ENCODE measurements at places on chromosomes 16 and 17. TPM values are rescaled to one million over a fixed set of nuclear protein-coding genes. Genes with fewer than 3 reads are reported as not detected.

Gene KIF2B
- not detected for total RNA-seq

GRCh38 chr17:64328036-64328858 is 62.4 kb downstream of the PECAM1 start:
- no peak for DNase-seq

Gene ACSM2B
- 0.37 TPM for total RNA-seq

Gene TUBG2
- 17.3 TPM for total RNA-seq

Gene GDPD1
- 3.4 TPM for total RNA-seq

Gene TNRC6C
- 17.8 TPM for total RNA-seq

DNA sequence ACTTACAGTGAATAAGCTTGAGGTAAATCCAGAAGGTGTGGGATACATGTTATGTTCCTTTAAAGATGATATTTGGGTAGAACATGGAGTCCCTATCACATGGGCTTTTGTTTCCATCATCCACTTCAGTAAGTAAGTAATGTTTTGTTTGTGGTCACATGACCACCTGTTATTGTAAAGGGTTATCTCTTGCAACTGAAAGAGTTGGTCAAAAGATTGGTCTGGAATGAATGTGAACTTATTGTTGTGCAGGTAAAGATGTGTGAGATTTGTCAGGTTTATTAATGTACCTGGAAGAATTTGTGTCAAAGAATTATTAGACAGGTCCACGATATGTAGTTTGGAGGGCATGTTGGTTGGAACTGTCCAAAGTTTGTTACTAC is 1.6 kb downstream of the OMG start:
- DNase-seq, result no peak

Gene C16orf95
- 1.5 TPM for total RNA-seq

GRCh38 chr17:1730326-1731193 is 6.1 kb downstream of the WDR81 start:
- DNase-seq, result no peak

GRCh38 chr16:22357635-22357971 is 16.8 kb downstream of the CDR2 start:
- DNase-seq, result no peak

Gene RNF222
- not detected for total RNA-seq

Gene THOC6
- total RNA-seq, result 9.8 TPM

Gene CMTM2
- not detected for total RNA-seq

DNA sequence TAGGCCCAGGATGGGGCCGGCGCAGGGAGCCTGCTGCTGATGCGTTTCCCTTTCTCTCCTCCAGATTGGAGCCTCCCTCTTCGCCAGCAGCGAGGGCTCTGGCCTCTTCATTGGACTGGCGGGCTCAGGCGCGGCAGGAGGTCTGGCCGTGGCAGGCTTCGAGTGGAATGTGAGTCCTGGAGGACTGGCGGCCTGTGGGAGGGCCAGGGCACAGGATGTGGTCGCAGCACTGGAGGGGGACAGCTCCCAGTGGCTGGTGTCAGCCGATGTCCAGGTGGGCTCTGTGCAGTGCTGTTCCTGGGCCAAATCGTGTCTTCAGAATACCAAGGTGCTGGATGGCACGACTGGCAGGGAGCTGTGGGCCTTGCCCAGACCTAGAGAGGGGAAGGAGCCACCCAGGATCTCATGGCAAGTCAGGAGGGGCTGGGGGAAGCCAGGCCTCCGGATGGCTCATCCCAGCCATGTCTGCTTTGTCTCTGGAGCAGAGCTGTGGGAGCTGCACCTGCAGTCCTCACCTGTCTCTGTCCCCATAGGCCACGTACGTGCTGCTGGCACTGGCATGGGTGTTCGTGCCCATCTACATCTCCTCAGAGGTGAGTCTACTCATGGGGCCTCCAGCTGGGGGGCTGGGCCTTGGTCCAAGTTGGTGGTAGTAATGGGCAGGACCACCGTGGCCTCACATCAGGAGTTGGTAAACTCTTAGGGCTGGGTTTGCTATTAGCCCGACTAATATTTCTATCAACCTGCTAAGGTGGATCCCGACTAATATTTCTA is 7.3 kb downstream of the SLC5A10 start:
- no peak for DNase-seq

Gene TLCD3B
- 0.32 TPM for total RNA-seq

Gene EPN2
- total RNA-seq, result 40.3 TPM

GRCh38 chr17:41500131-41500911 is 5.1 kb downstream of the KRT13 start:
- no peak for DNase-seq

Gene KRTAP3-2
- total RNA-seq, result not detected

GRCh38 chr16:24282141-24282540 is 26.0 kb downstream of the CACNG3 start:
- no peak for DNase-seq

- no peak for DNase-seq
These were observed 560 bp downstream of the TELO2 start for GRCh38 chr16:1493746-1494094.

Gene SARM1
- 10.2 TPM for total RNA-seq

GRCh38 chr16:75482434-75483205 is 12.6 kb downstream of the CHST6 start:
- DNase-seq, result no peak

- DNase-seq, result no peak
These were observed 13.8 kb downstream of the AANAT start for GRCh38 chr17:76481071-76481655.

Gene WSB1
- total RNA-seq, result 400 TPM

- DNase-seq, result no peak
These were observed 22.1 kb upstream of the B4GALNT2 start for GRCh38 chr17:49110509-49110908.

- DNase-seq, result no peak
These were observed 18.4 kb downstream of the EFCAB5 start for GRCh38 chr17:29959658-29960337.

DNA sequence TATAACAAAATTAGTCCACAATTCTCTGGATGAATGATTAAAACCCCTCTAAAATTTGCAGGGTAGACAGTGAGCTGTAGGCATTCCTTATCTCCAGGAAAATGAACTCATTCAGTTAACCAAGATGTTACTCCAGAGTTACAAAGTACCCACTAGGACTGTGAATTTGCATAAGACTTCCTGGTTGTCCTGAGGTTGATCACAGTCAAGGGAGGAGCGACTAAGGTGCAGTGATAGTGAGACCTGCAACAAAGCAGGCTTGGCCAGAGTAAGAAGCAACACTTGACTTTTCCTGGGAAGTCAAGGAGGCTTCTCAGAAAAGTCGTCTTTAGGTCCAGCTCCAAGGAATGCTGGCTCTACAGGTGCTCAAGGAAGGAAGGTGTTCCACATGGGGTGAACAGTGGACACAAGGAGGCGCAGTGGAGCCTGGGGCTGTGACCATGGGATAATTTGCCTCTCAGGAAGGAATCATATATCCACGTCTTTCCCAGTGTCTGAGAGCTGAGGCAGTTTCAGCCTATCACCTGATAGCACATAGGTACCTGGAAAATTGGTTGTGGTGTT is 821.1 kb upstream of the EEF2KMT start:
- DNase-seq, result no peak

DNA sequence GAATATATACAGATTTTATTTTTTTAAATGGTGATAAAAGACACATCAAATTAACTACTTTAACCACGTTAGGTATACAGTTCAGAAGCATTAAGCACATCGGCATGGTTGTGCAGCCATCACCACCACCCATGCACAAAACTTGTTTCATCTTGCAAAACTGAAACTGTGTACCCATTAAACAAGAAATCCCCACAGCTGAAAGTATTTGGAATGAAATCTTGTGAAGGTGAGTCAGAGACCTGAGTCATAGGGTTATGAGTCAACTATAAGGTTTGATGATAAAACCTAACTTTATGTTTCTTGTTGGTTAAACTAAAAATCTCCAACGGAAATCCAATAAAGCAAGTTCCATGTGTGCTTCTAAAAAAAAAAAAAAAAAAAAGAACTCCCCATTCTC is 561.6 kb upstream of the PSMD7 start:
- DNase-seq, result no peak

Gene TMEM100
- total RNA-seq, result 36.0 TPM

DNA sequence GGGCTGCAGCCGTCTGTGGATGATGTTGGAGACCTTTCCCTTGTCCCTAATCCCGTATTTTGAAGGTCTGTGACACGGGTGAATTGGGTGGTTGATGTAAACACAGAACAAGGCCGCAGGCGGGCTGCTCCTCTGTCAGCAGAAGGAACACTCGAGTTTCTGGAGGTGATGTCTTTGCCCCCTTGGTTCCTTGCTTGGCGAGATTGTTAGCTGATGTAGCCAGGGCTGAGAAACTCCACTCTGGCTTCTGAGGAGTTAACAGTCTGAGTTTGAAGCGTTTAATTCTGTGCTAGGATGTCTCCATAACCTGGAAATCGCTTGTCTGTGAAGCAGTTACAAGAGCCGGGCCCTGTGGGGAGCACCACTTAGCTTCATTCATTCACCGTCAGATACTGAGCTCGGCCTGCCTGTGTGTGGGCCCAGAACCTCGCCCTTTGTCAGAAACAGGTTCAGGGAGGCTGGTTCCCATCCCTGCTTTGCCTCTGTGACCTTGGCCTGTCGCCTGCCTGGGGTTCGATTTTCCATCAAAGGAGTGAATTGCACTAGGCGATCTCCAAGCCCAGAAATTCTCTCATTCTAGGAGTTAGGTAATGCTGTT is 1.3 kb downstream of the MAPK8IP3 start:
- DNase-seq, result no peak

GRCh38 chr16:85514295-85514597 is 98.9 kb upstream of the GSE1 start:
- no peak for DNase-seq

DNA sequence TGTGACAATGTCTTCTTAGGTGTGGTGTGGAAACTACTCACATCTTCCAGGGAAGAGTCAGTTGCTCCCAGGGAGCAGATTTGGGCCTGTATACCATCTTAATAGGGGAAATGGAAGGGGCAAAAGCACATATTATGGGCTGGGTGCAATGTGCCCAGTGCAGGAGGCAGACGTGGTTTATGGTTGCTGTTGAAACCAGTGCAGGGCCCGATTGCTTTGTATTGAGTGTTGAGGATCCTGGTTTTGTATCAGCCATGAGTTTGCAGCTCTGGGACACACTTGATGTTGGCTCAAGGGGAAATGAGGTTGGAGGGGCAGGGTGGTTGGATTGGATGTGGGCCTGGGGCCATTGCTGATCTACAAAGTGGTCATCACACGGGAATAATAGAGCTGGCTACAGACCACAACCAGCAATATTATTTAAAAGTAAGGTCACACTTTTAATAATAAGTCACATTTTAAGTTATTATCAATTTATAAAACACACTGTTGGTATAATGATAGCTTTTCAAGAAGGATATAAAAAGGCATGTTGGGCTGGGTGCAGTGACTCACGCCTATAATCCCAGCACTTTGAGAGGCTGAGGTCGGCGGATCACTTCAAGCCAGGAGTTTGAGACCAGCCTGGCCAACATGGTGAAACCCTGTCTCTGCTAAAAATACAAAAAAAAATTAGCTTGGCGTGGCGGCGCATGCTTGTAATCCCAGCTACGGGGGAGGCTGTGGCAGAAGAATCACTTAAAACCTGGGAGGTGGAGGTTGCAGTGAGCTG is 302.4 kb downstream of the SEC14L1 start:
- no peak for DNase-seq

DNA sequence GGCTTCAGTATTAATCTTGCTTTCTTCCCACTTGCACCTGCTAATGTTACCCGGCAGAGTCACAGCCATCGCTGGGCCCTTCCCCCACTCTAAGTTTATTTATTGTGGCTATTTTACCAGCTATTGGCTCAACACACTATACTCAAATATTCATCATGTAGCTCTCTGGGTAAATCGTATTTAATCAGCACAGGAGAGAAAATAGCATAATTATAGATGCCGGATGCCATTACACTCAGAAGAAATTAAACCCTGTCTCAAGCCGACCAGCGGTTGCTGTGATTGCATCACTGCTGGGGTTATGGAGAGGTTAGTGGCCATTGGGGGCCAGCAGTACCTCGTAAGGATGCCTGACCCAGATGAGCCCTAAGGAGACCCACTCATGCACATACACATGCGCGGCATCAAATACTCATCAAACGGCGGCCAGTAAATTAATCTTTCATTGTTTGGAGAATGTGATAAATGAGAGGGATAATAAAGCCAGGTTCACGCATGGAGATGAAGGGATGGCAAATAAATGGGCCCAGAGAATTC is 269.5 kb upstream of the ZFHX3 start:
- DNase-seq, result no peak

Gene RGS9
- total RNA-seq, result 9.4 TPM

GRCh38 chr16:79008036-79008868 is 592.3 kb downstream of the MAF start:
- DNase-seq, result no peak

Measured in urinary bladder (tissue), 4 donors.